ENCODE measurements at places on chromosomes 13 and 19.
A peak's percentile ranks its signal among the peaks of the same experiment; 100 is the strongest.

GRCh38 chr19:55232286-55232602 is 3.7 kb upstream of the TMEM86B start:
- no peak for DNase-seq

GRCh38 chr13:28022848-28023518 is 34.5 kb upstream of the URAD start:
- DNase-seq, result peak; percentile 1

- DNase-seq, result peak; percentile 2
These were observed 873.9 kb downstream of the SLITRK1 start for GRCh38 chr13:83008212-83008929.

- DNase-seq, result no peak
These were observed 46.0 kb downstream of the TNFRSF19 start for GRCh38 chr13:23616228-23616627.

DNA sequence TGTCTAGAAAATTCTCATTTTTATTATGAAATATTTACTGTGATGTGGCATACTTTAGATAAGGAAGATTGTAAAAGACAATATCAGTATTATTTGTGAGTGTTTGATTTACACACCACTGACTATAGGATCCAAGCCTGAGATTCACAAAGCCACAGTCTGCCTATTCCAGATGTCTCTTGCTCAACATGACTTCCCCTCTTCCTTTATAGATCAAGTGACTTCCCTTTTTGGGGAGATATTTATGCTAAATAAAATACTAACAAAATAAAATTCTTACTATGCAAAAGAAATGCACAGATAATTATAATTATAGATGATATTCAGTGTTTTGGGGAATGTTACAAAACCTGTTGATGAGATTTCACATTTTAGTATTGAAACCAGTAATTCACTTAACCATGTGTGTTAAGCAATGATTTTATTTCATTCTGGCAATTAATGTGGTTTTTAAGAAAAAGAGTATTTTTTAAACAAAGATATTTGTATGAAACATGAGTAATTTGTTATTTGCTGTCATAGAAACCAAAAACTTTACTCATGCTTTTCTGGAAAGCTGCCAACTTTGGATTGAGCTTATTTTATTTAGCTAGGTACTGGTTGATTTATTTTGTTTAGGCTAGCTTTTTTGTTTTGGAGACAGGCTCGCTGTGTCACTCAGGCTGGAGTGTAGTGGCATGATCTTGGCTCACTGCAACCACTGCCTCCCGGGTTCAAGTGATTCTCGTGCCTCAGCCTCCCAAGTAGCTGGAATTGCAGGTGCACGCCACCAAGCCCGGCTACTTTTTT is 13.7 kb upstream of the GPR183 start:
- peak; percentile 9 for DNase-seq

DNA sequence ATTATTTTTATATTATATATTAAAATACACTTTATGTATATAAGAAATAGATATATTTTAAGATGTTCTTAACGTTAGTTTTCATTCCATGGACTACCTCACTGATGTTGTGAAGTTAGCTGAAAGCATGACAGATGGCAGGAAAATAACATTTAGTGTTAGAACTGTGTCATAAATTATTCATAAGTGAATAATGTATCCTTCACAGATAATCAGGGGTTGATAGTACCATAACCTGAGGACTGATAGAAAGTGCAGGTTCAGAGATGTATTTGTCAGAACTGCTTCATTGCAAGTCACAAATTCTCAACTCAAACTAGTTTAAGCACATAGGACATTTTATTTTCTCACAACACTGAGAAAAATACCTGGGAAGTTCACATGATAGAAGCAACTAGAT is 14.6 kb upstream of the DIAPH3 start:
- DNase-seq, result peak; percentile 63

DNA sequence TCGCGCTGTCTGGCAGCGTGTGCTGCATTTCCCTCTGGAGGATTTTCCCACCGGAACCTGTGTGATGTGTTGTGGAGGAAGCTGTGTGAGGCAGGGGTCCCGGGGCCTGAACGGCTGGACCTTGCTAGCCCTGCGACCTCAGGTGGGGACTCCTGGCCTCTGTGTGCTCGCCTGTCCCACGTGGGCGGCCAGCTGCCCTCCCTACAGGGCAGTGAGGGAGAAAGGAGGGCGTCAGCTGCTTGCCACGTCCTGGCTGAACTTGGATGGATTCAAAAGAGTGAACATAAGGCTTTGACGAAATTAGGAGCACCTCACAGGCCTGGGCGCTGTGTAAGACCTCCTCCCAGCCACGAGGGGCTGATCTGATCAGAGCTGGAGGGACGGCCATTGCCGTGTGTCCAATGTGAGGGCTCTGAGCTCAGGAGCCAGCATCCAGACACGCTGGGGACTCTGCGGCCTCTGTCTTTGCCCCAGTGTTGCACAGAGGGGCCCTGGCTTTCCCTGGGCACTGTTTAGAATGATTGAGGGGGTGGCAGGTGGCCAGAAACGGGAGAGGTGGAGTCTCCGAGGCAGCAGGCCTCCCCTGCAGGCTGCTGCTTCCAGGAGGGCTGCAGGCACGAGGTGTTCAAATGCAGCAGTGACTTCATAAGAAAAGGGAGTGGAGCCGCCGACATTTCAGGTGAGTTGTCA is 13.0 kb downstream of the TFDP1 start:
- no peak for DNase-seq

DNA sequence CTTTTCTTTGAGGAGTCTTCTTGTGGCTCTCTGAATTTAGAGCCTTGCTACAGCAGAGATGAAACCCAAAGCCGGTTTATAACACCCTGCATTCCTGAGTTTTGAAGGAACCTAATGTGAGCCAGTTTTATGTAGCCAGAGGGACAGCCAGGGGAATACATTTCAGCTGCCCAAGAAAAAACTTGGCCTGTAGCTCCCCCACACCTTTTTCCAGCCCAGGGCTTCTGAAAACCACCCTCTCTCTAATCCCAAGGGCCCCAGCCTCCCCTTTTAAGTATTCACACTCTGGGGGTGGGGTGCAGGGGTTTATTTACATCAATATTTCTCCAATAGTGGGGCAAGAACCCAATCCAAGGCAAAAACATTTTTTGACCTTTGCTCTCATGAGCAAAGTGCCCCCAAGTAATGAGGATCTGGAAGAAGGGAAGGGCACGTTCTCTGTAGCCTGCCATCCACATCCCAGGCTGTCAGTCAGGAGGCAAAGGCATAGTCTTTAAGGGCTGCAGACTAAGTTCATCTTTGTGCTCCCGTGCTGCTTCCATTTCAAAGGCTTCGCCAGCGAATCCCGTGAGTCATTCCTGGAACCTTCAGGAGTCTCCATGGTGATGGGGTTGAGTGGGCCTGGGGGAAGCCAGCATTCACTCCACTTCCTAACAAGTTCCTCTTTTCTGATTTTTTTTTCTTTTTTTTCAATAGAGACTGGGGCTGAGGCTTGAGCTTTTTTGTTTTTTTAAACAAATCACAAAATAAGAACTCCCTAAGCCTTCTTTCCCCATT is 33.2 kb upstream of the MEDAG start:
- peak; percentile 4 for DNase-seq

DNA sequence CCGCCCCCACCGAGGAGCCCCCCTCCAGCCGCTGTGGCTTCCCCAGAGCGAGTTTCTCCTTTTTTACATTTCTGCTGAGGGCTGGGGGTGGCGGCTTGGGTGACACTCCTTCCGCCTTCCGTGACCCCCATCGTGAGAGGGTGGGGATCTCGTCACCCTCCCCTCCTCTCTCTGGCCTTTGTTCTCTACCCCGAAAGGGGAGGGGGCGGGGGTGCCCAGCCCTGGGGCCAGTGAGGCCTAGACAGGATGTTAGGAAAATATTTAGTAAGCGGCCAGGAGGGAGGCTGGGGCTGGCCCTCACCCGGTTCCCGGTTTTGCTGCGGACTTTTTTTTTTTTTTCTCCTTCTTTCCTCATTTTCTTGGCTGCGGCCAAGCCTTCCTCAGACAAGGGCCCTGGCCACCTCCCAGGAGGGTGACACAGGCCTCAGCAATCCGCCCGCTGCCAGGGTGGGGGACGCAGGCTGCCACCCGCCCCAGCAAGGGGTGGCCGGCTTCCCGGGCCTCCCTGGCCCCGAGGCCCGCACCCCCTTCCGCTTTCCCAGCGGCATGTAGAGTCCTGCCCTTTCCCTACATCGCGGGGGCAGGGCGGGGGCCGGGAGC is 3.9 kb downstream of the MIDN start:
- DNase-seq, result peak; percentile 49

DNA sequence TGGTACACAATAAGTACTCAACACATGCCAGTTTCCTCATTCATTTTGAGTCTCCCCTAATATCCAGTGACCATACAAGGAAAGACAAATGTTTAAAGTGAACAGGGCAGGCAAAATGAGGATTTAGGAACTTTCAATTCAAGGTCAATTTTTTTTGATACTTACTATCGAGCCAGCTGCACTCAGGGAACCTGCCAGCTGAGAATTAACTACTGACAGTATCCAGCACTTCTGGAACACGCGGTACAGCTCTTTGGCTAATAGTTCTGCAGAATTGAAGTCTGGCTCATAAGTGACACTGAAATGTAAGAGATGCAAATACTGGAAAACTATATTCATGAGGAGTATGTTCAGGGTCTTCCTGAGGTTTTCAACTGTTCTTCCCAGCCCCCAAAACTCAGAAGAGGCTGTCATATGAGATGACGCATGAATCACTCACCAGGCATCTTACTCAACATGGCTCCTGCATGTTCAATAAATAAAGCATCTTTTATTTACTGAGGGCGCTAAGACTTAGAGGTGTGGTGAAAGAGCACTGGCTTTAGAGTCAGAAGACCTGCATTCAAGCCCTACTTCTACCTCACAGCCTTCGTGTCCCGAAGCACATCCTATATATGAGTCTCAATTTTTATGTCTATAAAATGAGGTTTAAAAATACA is 25.6 kb downstream of the RUBCNL start:
- DNase-seq, result no peak

- DNase-seq, result peak; percentile 65
These were observed 115.5 kb downstream of the FGF14 start for GRCh38 chr13:102286326-102286725.

DNA sequence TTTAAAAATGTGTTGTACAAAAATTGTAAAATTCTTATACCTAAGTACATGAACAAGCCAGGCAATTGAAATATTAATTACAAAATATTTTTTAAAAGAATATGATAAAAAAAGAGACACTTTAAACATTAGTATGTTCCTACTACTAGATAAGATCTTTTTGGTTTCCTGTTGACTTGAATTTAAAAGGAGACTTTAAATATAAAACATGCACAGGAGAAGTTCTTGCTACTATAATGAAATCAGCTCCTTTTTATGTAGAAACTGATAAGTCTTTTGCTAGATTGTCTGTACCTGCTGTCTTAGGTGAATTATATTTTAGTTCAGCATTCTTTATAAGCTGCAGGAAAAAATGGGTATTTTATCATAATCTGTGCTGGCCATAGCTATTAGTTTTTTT is 140.2 kb downstream of the TNFSF13B start:
- no peak for DNase-seq

DNA sequence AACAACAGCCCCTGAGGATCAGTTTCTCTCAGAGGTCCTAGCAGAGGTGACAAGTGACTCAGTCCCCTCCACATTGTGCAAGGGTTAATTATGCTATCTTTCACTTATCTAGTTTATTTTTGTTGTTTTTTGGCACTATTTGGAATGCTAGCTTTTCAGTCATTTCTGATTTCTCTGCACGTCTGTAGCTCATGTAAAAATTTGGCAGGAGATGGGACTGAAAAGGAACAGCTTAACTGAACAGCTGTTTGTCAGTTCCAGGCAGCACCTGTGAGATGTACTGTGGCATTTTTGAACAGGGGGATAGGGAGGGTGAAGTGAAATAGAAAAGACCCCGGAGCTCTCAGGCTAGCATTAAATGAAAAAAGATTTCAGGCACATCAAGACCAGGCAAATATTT is 313.5 kb downstream of the SUCLA2 start:
- DNase-seq, result no peak

DNA sequence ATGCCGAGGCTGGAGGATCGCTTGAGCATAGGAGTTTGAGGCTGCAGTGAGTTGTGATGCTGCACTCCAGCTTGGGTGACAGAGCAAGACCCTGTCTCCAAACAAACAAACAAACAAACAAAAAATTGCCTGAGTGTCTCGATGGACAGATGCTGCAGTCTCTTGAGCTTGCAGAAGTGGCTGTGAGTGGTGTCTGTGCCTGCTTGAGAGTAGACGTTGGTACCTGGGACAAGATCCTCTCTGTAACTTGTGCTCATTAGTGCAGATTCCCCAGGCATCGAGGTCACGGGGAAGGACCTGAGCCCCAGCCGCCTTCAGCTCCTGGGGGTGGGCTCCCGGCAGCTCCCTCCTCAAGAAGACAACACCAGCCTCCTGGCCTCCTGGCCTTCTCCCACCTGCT is 8.6 kb upstream of the C5AR2 start:
- no peak for DNase-seq

- DNase-seq, result peak; percentile 50
These were observed 17.5 kb downstream of the ZC3H13 start for GRCh38 chr13:46035066-46035465.

DNA sequence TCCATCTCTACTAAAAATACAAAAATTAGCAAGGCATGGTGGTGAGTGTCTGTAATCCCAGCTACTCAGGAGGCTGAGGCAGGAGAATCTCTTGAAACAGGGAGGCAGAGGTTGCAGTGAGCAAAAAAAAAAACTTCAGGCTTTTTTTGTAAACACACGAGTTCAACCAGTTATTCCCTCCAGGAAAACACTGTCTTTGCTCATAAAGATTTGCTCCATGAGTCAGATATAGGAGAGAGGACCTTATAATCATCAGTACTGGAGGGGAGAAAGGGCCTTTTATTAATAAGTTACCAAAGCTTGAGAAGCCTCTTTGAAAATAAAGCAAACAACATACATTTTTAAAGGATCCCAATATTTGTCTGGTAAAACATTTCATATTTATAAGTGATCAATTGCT is 110.7 kb downstream of the EFNB2 start:
- no peak for DNase-seq

DNA sequence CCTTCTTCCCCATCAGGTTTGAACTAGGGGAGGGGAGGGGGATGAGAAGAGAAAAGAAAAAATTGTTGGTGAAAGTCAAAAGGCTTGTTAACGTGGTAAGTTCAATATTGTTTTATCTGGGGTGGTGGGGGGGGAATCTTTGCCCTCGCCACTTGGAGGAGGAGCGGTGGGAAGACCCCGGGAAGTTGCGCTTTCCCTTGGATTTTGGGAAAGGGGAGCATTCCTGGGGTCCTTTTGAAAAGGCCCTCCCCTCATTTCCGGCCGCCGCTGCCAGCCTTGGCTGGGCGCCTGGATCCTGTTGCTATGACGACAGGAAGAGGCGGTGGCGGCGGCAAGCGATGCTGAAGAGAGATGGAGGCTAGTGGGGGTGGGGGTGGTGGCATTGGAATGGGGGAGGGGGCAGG is 4.6 kb upstream of the CACNG8 start:
- peak; percentile 61 for DNase-seq

Measured in NCI-H69 (cell line).